ENCODE measurements at places on chromosomes 12 and 14. TPM values are rescaled to one million over a fixed set of nuclear protein-coding genes. Genes with fewer than 3 reads are reported as not detected.

GRCh38 chr14:77201696-77202095, 20.1 kb downstream of the TMEM63C start:
- no peaks in the 10 kb centered on the region for H3K4me1 ChIP-seq
- no peaks in the 10 kb centered on the region for H3K36me3 ChIP-seq
- H3K4me3 ChIP-seq: no peak overlapping the region
- H3K27ac ChIP-seq: no peak overlapping the region

The CLEC4C gene
- not detected for total RNA-seq

The PLEKHG7 gene
- not detected for total RNA-seq

- DNase-seq: no peak
- H3K36me3 ChIP-seq: no peaks in the 10 kb centered on the region
- H3K4me3 ChIP-seq: no peak overlapping the region
- no peak overlapping the region for H3K27ac ChIP-seq
- H3K27me3 ChIP-seq: no peaks in the 10 kb centered on the region
These were observed 316.8 kb downstream of the PAWR start for GRCh38 chr12:79373896-79374499.

DNA sequence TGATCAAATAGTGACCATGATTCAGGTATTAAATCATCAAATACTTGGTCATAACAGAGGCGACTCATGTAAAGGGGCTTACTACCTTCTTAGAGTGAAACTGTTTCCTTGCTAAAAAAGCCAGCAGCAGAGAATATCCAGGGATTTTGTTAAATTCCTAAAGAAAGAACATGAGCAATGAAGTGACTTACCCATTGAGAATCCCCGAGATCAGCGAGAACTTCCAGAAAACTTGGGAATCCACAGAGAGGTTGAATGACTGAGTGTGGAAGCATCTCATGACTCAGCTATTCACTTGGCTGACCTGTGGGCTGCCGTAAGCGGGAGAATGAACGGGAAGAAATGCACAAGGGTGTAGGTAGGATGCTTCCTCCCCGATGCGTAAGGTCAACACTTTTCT, 85.3 kb upstream of the KCNA1 start:
- H3K27me3 ChIP-seq: no peaks in the 10 kb centered on the region
- no peak for DNase-seq
- no peak overlapping the region for H3K4me3 ChIP-seq
- H3K27ac ChIP-seq: no peak overlapping the region

DNA sequence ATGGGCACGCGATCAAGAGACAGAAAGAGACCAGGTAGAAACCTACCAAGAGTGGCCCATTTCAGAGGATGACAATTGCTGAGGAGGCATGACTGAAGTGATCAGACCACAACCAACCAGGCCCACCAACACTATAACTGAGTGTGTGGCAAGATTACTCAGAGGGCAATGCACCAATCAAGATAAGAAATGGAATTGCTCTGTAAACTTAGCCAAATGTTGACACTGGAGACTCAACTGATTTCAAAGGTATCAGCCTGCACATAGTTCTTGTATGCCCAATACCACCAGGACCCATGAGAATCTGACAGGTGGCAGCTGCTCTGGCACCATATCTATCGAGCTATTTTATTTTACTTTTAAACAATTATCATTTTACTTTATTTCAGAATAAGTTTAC, 128.9 kb downstream of the FOXN3 start:
- H3K27ac ChIP-seq: no peak overlapping the region
- DNase-seq: no peak
- peaks cover 4% of the 10 kb centered on the region for H3K36me3 ChIP-seq
- no peak overlapping the region for H3K4me3 ChIP-seq
- H3K4me1 ChIP-seq: no peaks in the 10 kb centered on the region

DNA sequence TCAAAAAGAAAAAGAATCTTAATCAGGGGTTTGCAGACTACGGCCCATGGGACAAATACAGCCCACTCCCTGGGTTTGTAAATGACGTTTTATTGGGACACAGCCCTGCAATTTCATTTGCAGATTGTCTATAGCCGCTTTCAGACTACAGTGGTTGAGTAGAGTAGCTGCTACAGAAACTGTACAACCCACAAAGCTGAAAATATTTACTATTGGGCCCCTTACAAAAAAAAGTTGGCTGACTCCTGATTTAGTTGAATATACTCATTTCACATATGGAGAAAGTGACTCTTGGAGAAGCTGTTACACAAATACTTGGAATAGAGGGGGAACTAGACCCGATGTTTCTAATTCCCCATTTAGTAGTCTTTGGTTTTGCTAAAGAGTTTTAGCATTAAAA, 162.5 kb upstream of the NOS1 start:
- H3K27me3 ChIP-seq: no peaks in the 10 kb centered on the region
- H3K36me3 ChIP-seq: no peaks in the 10 kb centered on the region
- H3K27ac ChIP-seq: no peak overlapping the region
- peaks cover 11% of the 10 kb centered on the region for H3K4me1 ChIP-seq
- no peak overlapping the region for H3K4me3 ChIP-seq

The OASL gene
- total RNA-seq: 0.70 TPM

GRCh38 chr12:45503899-45504298, 225.6 kb upstream of the ARID2 start:
- H3K27me3 ChIP-seq: no peaks in the 10 kb centered on the region
- no peak overlapping the region for H3K4me3 ChIP-seq
- H3K27ac ChIP-seq: no peak overlapping the region
- H3K36me3 ChIP-seq: no peaks in the 10 kb centered on the region

GRCh38 chr14:96568621-96569020, 66.4 kb downstream of the PAPOLA start:
- H3K27me3 ChIP-seq: no peaks in the 10 kb centered on the region
- no peak for DNase-seq

DNA sequence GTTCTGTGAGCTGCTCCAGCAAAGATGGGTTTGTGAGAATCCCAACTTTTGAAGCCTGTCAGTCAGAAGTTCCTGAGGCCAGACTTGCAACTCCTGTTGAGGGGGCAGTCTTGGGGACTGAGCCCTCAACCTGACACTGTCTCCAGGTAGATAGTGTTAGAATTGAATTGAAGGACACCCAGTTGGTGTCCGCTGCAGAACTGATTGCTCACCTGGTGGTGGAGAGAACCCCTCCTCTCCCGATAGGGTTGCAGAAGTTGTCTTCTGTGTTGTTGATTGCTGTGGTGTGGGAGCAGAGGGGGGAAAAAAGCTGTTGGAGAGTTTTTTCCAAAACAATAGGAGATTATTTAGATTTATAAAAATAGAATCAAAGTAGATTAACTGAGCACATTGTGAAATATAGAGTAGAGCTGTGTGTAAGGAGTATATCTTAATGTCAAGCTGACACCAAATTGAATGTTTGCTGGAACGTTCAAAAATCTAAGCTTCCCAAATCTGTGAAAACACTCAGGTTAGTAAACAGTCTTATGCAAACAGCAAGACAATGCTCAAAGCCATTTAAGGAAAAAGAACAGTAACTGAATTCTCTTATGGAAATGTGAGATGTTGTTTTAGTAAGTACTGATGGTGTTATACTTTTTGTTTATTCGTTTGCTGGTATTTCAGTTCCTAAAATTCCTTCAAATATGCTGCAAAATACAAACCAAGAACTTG, 18.6 kb downstream of the HIF1A start:
- no peak for DNase-seq
- no peaks in the 10 kb centered on the region for H3K36me3 ChIP-seq
- no peaks in the 10 kb centered on the region for H3K27me3 ChIP-seq
- H3K27ac ChIP-seq: peak overlapping the region; percentile 3

DNA sequence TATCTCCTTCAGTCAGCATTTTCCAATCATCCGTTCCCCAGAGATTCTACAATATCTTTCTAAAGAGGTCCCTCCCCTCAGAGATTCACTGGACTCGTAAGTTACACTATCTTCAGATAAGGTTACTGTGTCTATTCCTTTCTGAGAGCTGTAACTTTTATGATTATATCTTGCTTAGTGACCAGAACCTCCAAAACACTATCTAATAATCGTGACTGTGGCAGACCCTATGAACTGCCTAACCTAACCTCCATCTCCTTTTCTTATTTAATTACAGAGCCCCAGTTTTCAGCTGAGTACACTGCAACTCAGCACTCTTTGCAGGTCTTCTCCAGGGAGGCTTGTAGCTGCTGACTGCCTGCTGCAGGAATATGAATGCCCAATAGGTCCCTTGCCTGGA, 38.5 kb upstream of the CHGA start:
- no peaks in the 10 kb centered on the region for H3K4me1 ChIP-seq
- H3K27me3 ChIP-seq: no peaks in the 10 kb centered on the region
- H3K27ac ChIP-seq: no peak overlapping the region
- no peak for DNase-seq
- H3K4me3 ChIP-seq: no peak overlapping the region

- no peak overlapping the region for H3K27ac ChIP-seq
- no peaks in the 10 kb centered on the region for H3K4me1 ChIP-seq
- H3K27me3 ChIP-seq: no peaks in the 10 kb centered on the region
- no peak for DNase-seq
These were observed 40.0 kb upstream of the TESC start for GRCh38 chr12:117139025-117139717.
